ENCODE measurements at places on chromosomes 16 and 17.

DNA sequence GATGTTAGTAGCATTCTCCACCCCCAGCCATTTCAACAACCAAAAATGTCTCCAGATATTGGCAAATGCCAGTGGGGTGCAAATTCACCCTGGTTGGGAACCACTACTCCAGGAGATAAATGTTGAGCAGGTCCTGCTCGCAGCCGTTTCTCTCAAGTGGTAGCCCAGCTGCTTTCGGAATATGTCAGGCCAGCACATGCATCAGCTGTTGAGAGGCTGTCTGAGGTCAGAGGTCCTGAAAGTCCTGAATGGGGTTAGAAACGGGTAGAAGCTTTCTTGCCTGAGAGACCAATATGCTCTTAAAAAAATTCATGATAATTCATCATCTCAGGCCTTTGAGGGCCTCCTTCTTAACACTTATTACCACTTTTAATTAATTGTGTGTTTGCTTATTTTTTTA, 31.0 kb downstream of the TEKT5 start:
- H3K27ac ChIP-seq = no peak overlapping the region
- H3K4me3 ChIP-seq = no peak overlapping the region
- peaks cover 8% of the 10 kb centered on the region for H3K27me3 ChIP-seq
- no peaks in the 10 kb centered on the region for H3K36me3 ChIP-seq
- no peaks in the 10 kb centered on the region for H3K4me1 ChIP-seq

- no peak for ATAC-seq
- no peaks in the 10 kb centered on the region for H3K4me1 ChIP-seq
- no peak overlapping the region for H3K27ac ChIP-seq
- no peak overlapping the region for H3K4me3 ChIP-seq
- no peaks in the 10 kb centered on the region for H3K36me3 ChIP-seq
These were observed 28.8 kb upstream of the NXPH3 start for GRCh38 chr17:49546546-49547535.

DNA sequence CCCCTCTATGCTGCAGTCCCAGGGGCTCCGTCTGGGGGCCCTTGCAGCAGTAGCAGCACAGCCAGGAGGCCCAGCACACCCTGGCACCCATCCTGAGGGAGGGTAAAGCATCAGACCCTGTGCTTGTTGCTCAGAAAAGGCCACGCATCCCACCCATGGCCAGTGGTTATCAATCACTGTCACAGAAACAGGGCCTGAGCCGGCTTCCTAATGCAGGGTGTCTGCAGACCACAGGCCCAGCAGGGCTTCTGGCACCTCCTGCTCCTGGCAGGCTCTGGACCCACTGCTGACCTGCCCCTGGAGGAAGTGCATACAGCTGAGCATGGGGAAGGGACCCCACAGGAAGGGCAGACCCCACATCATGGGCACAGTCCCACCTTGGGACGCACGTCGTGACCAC, 26.9 kb upstream of the CDH15 start:
- no peaks in the 10 kb centered on the region for H3K4me1 ChIP-seq
- H3K4me3 ChIP-seq = no peak overlapping the region

- H3K27ac ChIP-seq = no peak overlapping the region
- H3K4me3 ChIP-seq = peak overlapping the region; percentile 85
- H3K27me3 ChIP-seq = peaks cover 51% of the 10 kb centered on the region
- peak; percentile 56 for ATAC-seq
These were observed 484 bp downstream of the FZD2 start for GRCh38 chr17:44557651-44558285.

GRCh38 chr16:71672125-71672524, 46.1 kb downstream of the MARVELD3 start:
- H3K4me1 ChIP-seq = no peaks in the 10 kb centered on the region
- peaks cover 86% of the 10 kb centered on the region for H3K36me3 ChIP-seq
- no peak for ATAC-seq
- no peaks in the 10 kb centered on the region for H3K27me3 ChIP-seq
- peak overlapping the region; percentile 68 for H3K27ac ChIP-seq
- H3K4me3 ChIP-seq = no peak overlapping the region

DNA sequence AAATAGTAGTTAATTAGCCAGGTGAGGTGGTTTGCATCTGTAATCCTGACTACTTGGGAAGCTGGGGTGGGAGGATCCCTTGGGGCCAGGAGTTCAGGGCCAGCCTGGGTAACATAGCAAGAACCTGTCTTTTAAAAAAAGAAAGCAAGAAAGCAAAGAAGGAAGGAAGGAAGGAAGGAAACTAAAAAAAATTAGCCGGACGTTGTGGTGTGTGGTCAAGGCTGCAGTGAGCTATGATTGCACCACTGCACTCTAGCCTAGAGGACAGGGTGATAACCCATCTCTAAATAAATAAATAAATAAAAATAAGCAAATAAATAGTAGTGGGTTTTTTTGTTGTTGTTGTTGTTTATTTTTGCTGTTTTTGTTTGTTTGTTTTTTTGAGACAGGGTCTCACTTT, 39.3 kb upstream of the MAP2K6 start:
- no peak overlapping the region for H3K27ac ChIP-seq
- ATAC-seq = no peak
- H3K4me3 ChIP-seq = no peak overlapping the region
- no peaks in the 10 kb centered on the region for H3K36me3 ChIP-seq
- no peaks in the 10 kb centered on the region for H3K4me1 ChIP-seq

- H3K27ac ChIP-seq = no peak overlapping the region
- no peaks in the 10 kb centered on the region for H3K4me1 ChIP-seq
- no peaks in the 10 kb centered on the region for H3K36me3 ChIP-seq
- no peak overlapping the region for H3K4me3 ChIP-seq
These were observed 5.7 kb downstream of the CDC42EP4 start for GRCh38 chr17:73305845-73306836.

DNA sequence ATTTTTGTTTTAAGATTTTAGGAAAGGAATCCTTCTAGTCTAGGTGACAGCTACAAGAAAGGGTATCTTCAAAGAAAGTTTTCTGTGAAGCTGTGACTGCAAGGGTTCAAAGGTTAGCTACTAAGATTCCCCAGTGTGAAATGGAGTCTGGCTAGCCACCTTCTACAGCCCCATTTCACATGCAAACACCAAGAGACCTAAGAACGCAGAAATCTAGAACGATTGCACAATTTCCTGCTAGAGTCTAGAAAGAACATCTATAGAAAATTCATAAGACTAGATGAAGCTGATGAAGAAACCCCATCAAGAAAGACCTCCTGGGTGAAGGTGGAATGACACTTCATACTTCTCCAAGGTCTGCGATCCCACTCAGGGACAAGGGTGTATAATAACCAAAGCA, 77.1 kb downstream of the STX8 start:
- H3K4me1 ChIP-seq = peaks cover 5% of the 10 kb centered on the region
- H3K27me3 ChIP-seq = no peaks in the 10 kb centered on the region
- H3K27ac ChIP-seq = no peak overlapping the region
- H3K4me3 ChIP-seq = no peak overlapping the region
- peaks cover 22% of the 10 kb centered on the region for H3K36me3 ChIP-seq

DNA sequence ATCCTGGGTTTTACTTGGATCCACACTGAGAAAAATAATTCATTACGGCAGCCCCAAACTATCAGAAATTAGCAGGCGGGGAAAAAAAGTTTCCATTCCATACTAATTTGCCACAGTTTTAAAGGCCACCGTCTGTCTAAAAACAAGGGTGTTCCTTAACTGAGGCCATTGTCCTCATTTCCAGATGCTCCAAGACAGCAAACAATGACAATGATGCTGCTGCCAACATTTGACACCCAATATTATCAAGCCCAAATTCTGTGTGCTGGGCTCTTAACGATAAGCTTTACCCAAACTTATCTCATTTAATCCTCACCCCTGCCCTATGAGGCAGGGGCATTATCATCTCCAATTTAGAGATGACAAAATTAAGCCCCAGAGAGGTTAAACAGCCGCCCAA, 26.3 kb downstream of the CUEDC1 start:
- no peak overlapping the region for H3K4me3 ChIP-seq
- no peaks in the 10 kb centered on the region for H3K36me3 ChIP-seq
- no peak overlapping the region for H3K27ac ChIP-seq
- ATAC-seq = no peak

DNA sequence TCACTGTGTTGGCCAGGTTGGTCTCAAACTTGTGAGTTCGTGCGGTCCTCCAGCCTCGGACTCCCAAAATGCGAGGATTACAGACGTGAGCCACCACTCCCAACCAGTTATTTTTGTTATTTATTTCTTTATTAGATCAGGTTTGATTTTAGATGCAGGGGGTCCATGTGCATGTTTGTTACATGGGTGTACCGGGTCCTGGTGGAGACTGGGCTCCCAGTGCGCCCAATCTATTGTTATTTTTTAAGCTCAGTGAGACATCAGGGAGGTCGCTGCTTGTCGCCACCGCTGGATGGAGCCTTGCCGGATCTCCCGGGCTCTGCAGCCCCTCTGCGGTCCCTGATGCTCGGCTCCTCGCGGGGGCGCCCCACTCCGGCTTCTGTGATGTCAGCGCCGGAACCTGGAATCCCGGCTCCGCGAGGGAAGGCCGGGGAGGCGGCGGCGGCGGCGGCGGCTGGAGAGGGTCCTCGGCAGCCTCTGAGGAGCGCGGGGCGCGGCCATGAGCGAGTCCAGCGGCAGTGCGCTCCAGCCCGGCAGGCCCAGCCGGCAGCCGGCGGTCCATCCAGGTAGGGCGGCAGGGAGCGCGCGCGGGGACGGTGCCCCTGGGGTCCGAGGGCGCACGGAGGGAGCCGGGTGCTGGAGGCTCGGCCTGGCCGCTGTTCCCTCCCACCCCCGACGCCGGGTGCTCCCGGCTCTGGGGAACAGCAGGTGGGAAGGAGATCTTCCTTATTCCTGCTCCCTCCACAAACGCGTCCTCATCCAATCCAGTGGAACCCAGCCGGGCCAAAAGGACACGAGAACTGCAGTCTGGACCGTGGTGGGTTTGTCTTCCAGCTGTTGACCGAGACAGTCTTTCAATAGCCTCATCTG, at the start of gene TMC7:
TSS of gene TMC7 (plus strand) at position 370 of the 870 bp plus-strand sequence. CDS start at position 500, 130 bp downstream.
- ATAC-seq = no peak
- no peaks in the 10 kb centered on the region for H3K36me3 ChIP-seq
- H3K4me3 ChIP-seq = peak within 1 kb of the TSS; percentile 23
- H3K27ac ChIP-seq = no peak within 1 kb of the TSS
- no peaks in the 10 kb centered on the region for H3K4me1 ChIP-seq
- H3K27me3 ChIP-seq = peaks cover 16% of the 10 kb centered on the region

GRCh38 chr16:62676306-62676705, 640.1 kb upstream of the CDH8 start:
- no peak overlapping the region for H3K27ac ChIP-seq
- H3K27me3 ChIP-seq = no peaks in the 10 kb centered on the region
- no peak for ATAC-seq
- H3K4me1 ChIP-seq = no peaks in the 10 kb centered on the region

GRCh38 chr17:71011391-71011790, 842.1 kb downstream of the KCNJ2 start:
- no peaks in the 10 kb centered on the region for H3K27me3 ChIP-seq
- no peak overlapping the region for H3K4me3 ChIP-seq
- H3K36me3 ChIP-seq = no peaks in the 10 kb centered on the region
- no peak overlapping the region for H3K27ac ChIP-seq

DNA sequence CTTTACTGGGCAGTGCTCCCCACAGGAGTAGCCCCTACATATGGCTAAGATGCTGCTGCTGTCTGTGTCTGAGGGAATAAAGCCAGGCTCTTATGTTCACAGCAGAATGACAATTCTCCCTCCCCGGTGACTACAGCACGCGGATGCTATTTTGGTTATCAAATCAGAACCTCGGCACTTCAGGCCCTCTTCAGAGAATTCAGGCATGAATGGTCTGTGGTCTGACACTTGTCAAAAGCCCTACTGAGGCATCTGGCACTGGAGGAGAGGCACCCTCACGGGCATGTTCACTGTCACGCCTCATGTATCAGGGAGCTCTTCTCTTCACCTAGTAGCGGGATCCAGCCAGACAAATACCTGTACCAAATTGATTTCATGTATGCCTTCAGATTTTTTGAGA, 30.4 kb downstream of the KIAA0513 start:
- no peak for ATAC-seq
- H3K4me1 ChIP-seq = peaks cover 33% of the 10 kb centered on the region
- H3K4me3 ChIP-seq = peak overlapping the region; percentile 19
- no peak overlapping the region for H3K27ac ChIP-seq

- ATAC-seq = no peak
- H3K4me1 ChIP-seq = peaks cover 4% of the 10 kb centered on the region
- H3K36me3 ChIP-seq = peaks cover 93% of the 10 kb centered on the region
- no peaks in the 10 kb centered on the region for H3K27me3 ChIP-seq
These were observed 23.8 kb downstream of the LCMT1 start for GRCh38 chr16:25135254-25135878.

DNA sequence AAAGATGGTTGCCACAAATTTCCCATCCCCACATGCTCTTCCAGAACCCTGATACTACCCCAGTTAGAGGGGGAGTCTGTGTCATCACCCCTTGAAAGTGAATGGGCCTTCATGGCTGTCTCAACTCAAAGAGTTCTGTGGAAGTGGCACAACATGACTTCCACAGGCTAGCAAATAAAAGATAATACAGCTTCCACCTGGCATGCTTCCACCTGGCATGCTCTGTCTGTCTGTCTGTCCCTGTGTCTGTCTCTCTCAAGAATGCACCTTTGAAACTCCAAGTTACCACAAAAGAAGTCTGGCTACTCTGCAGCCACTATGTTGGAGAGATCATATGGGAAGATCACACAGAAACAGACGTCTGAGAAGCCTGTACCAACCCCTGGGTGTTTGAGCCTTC, 35.0 kb downstream of the CFDP1 start:
- ATAC-seq = no peak
- no peak overlapping the region for H3K4me3 ChIP-seq
- H3K36me3 ChIP-seq = peaks cover 47% of the 10 kb centered on the region
- H3K4me1 ChIP-seq = peaks cover 14% of the 10 kb centered on the region

GRCh38 chr16:48113471-48113870, 42.3 kb downstream of the ABCC12 start:
- no peak overlapping the region for H3K27ac ChIP-seq
- no peaks in the 10 kb centered on the region for H3K36me3 ChIP-seq
- ATAC-seq = no peak
- H3K4me3 ChIP-seq = no peak overlapping the region
- no peaks in the 10 kb centered on the region for H3K4me1 ChIP-seq

- peaks cover 43% of the 10 kb centered on the region for H3K36me3 ChIP-seq
- peak within 1 kb of the TSS; percentile 86 for H3K27ac ChIP-seq
- H3K4me3 ChIP-seq = peak within 1 kb of the TSS; percentile 89
- peaks cover 11% of the 10 kb centered on the region for H3K4me1 ChIP-seq
- ATAC-seq = peak; percentile 94
These were observed at the start of gene LUC7L for GRCh38 chr16:228852-229730. Gene LUC7L, minus strand, starts transcription at chr16:229449. Its CDS starts 110 bp downstream, at chr16:229339.

DNA sequence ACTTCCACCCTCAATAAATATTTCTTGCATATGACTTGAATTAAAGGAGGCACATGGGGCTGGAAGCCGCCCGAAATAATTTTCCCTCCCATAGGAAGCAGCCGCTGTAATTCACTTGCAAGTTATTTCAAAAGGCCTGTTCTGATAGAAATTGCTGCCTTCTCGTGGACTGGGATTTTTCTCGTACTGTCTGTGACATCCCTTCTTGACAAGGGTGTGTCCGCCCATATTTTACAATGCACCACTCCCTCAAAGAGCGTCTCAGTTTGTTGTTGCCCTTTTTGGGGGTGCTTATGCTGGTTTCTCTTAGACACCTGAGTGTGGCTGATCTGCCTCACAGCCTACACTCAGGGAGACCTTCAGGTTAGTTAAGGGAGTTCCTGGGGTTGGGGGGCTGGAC, 160.0 kb downstream of the MSI2 start:
- peaks cover 16% of the 10 kb centered on the region for H3K4me1 ChIP-seq
- H3K36me3 ChIP-seq = peaks cover 4% of the 10 kb centered on the region
- no peak overlapping the region for H3K4me3 ChIP-seq
- ATAC-seq = no peak
- H3K27me3 ChIP-seq = no peaks in the 10 kb centered on the region

Data from activated T-helper 17 cell treated with anti-CD3 and anti-CD28 coated beads, Interleukin-2, amount 50 U/mL, for 72 hours (primary cell).